NCI-H510A treated with DMSO at 0.1 percent for 48 hours (cell line): ENCODE measurements at places on chromosomes 3 and 15.

DNA sequence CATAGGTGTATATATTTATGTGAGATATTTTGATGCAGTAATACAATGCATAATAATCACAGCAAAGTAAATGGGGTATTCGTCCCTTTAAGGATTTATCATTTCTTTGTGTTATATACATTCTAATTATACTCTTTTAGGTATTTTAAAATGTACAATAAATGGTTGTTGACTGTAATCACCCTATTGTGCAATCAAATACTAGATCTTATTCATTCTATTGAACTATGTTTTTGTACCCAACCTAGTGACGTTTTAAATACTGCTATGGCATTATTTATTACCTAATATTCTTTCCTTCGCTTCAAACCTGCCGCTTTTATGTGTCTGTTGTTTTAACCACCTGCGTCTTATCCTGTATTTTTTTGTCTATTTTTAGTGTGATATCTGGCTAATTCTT, 132.4 kb downstream of the ADAMTSL3 start:
- DNase-seq: no peak

GRCh38 chr15:73959012-73959581, 32.8 kb downstream of the LOXL1 start:
- peak; percentile 9 for DNase-seq

GRCh38 chr3:42085641-42086376, 5.3 kb upstream of the TRAK1 start:
- no peak for DNase-seq

DNA sequence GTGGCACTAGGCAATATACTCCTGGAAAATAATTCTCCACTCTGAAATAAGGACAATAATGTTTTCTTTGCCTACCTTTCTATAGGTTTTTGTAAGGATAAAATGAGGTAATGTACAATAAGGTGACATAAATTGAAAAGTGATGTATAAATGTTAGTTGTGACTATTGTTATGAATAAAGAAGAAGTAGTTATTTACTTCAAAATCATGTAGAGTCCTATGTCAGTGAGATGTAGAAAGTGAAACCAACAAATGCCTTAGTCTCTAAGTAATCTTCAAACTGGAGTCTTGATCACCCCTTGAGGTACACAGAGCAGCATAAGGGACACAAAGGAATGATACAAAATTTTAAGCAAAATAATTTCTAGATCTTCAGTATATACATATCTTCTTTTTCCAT, 60.3 kb upstream of the TP63 start:
- DNase-seq: no peak

GRCh38 chr3:50154840-50155490, at the start of gene SEMA3F:
SEMA3F (plus strand) TSS chr3:50155324; CDS start chr3:50159623, 4,299 bp downstream.
- peak; percentile 41 for DNase-seq

DNA sequence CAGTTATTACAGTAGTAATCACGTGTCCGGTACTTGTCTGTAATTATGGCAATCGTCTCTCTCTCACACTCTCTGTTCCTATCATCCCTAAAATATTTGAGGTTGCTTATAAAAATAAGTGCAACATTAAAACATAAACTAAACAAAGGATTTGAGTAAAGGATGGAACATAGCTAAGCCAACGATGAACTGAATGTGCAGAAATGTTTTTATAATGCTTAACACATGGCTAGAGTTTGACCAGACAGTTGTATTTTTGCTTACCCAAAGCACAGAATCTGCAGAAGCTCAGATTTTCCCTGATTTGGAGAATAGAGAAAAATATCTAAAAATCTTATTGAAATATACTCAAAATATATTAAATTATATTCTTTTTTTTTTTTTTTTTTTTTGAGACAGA, 1030.9 kb downstream of the NAALADL2 start:
- DNase-seq: no peak

DNA sequence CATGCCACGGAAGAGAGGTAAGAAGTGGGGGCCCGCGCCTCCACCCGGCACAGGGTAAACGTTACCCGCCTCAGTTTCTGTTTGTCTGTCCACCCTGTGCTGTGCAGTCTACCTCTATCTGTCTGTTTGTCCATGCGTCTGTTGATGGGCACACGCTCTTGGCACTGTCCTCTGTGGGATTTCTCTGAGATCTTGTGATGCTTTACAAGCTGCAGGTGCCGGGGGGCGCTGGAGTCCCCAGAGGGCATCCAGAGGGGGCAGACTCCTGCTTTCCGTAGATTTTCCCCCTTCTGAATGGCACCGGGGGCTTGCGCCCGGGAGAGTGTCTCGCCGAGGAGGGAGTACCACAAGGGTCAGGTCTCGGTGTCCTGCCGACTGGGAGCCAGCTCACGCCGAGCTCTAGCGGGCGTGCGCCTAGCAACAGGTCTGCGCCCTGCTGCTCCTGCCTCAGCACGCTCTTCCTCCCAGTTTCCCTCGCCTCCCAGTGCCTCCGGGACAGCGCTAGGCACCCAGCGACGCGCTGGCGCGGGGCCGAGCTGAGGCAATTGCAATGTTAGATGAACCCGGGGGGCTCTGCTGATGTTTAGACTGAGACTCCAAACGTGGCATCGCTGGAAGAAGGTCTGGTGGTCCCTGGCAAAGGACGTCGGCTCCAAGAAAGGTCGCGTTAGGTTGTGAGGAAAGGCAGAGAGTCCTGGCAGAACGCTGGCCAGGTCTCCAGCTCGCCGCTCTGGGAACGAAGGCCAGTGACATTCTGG, 667 bp downstream of the CEMIP start:
- peak; percentile 58 for DNase-seq

GRCh38 chr15:56383010-56383409, 17.8 kb downstream of the TEX9 start:
- DNase-seq: no peak

- DNase-seq: no peak
These were observed 300.5 kb downstream of the RAP2B start for GRCh38 chr3:153462545-153462944.

DNA sequence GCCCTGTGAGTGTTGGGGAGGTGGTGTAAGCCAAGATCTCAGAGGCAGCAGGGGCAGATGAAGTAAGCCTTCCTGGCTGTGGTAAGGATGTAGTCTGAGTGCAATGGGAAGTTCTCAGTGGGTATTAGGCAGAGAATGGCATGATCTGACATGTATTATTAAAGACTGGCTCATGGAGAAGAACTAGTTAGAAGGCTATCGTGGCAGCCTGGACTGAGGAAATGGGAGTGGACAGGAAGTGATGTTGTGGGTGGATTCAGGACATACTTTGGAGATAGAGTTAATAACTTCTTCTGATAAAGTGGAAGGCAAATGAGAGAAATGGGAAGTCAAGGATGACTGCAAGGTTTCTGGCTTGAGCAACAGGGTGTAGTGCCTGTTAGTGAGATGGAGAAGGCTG, 250.9 kb upstream of the CFAP20DC start:
- DNase-seq: no peak

- peak; percentile 48 for DNase-seq
These were observed 82.6 kb upstream of the MYZAP start for GRCh38 chr15:57509126-57509525.

- no peak for DNase-seq
These were observed 43.0 kb downstream of the GASK1A start for GRCh38 chr3:43022121-43022520.

GRCh38 chr15:49977306-49977705, 141.7 kb downstream of the ATP8B4 start:
- DNase-seq: no peak

DNA sequence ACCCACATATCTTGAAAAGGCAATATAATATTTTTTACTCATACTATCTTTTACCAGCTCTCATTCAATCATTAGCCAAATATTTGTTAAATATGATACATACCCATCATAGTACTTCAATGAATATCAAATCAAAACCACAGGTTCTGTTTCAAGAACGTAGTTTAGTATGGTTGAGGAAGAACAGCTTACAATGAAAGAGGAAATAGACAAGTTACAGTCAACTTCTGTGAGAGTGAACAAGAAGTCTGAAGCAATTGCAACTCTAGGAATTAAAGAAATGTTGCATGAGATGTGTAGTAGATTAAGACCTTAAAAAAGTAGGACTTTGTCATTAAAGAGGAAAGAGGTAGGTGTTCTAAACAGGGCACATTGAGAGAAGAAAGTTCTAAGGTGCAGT, 9.3 kb downstream of the BCHE start:
- no peak for DNase-seq

DNA sequence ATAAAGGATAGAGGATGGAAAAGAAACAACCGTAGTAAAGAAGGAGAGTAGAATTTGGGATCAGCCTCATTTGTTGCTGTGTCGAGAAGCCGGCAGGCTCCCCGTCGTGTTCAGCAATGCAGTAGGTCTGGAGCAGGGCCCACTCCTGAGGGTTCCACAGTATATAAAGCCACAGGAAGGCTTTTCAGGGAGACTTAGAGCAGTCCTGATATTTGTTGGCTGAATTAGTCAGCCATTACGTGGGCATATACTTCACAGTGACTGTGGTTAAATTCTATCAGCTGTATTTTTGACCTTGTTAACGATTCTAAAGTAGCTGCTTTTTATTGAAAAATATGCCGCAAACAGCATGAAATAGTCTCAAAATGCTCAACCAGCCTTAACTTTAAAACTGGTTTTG, 149.5 kb downstream of the ITPR1 start:
- DNase-seq: no peak

DNA sequence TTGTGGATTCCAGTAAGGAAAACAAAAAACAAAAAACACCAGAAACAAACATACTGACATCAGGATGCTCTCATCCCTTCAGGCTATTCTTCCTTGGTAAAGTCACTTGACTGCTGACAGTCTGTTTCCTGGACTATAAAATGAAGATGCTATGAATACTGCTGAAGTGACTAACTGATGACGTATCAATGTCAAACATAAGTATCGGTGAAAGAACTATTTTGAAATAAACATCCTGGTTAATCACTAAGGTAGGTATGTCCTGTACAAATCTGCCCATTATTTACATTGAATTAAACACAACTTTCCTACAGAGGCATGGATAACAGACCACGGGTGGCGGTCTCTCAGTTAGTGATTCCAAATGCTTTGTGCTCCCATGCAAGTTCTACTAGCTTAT, 45.9 kb downstream of the CHAC1 start:
- no peak for DNase-seq
